Right ventricle myocardium inferior (tissue), 1 donor: ENCODE measurements at places on chromosomes 1 and 21. TPM values are rescaled to one million over a fixed set of nuclear protein-coding genes. Genes with fewer than 3 reads are reported as not detected.

DNA sequence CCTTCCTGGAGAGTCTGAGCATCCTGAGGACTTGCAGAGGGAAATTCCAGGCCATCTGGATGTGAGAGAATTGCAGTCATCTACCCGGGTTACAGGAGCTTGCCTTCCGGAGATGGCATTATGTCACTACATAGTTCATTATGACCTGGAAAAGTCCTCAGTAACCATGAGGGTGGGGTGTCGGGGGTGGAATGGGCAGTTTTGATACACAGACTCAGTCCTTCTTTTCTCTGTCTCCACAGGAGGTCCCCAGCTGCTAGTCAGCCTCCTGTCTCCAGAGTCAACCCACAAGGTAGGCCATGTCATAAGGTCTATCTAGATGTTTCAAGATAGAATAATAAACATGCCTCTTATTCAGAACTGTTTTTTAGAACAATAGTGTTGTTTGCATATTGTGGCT lies 268.2 kb upstream of the SGIP1 start:
- DNase-seq = no peak

- no peak for DNase-seq
These were observed 6.7 kb downstream of the PM20D1 start for GRCh38 chr1:205843036-205843859.

- no peak for DNase-seq
These were observed 26.2 kb upstream of the C1orf105 start for GRCh38 chr1:172394141-172394751.

- no peak for DNase-seq
These were observed 120.6 kb downstream of the LYPLAL1 start for GRCh38 chr1:219294251-219294650.

GRCh38 chr1:162580308-162580707 lies 18.8 kb downstream of the UAP1 start:
- no peak for DNase-seq

DNA sequence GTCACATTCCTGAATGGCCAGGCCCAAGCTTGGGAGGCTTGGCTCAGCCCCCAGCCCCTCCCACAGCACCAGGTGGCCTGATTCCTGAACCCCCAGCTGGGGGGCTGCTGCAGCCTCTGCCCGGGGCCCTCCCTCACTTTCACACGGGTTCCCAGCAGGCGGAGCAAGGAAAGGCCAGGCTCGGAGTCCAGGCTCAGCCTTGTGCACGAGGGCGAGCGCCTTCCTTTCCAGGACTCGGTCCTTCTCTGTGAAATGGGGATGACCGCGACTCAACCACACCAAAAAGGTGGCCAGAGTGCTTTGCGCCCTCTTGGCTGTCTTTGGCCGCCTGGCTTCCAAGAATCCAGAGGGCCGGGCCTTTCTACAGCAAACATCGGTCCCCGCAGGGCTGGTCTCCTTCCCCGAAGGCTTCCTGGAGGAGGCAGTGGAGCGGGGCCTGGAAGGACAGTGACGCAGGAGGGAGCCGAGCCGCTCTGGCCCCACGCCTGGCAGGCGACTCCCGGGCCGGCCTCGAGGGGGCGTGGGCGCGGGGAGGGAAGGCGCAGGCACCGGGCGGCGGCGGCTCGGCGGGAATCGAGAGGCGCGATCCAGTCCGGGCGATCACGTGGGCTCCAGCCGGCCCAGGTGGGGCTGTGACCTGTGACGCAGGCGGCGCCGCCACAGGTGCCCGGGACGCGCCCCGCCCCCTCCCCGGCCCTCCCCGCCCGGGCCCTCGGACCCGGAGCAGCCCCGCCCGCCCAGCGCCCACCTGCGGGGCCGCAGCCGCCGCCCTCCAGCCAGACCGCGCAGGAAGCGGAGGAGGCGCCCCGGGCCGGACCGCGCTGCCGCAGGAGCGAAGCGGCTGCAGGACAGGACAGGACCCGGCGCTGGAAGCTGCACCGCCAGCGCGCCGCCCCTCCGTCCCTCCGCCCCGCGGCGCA lies at the start of gene ARHGEF16:
Gene ARHGEF16, plus strand, starts transcription at position 775 of the 920 bp plus-strand sequence. CDS start 8,420 bp downstream, outside the sequence.
- peak; percentile 68 for DNase-seq

GRCh38 chr21:37128076-37128475 lies 55.0 kb downstream of the TTC3 start:
- no peak for DNase-seq

DNA sequence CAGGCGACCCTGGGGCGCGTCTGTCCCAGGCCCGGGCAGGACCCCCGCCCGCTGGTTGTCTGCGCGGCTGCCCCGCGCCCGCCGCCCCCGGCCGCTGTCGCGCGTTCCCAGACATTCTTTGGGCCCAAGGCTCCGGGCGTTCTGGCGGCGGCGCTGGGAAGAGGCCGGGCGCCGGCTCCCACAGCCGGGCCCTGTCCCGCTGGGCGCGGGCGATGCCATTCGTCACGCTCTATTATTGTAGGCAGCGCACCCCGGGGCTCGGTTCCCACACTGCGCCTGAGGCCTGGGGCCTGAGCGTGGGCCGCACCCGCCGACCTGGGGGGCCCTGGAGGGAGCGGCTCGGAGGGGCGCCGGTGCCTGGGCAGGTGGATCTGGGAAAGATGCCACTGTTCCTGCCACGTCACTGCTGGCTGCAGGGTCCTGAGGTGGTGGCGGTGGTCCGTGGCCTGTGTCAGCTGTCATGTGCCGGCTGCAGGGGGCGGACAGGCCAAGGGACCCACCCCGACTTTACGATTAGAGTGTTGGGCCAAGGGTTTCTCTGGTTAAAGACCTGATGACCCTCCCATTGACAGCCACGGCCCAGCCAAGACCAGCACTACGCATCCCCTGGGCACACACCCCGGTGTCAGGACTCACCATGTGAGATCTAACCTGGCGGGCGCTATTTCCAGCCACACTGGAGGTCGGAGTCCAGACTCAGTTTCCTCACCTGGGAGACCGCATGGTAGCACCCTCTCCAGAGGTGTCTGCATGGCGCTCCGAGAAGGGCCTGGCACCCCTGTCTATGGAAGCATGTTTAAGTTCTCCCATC lies 55.1 kb upstream of the ADARB1 start:
- DNase-seq = peak; percentile 72

GRCh38 chr1:112165375-112165774 lies 175.9 kb upstream of the KCND3 start:
- no peak for DNase-seq

DNA sequence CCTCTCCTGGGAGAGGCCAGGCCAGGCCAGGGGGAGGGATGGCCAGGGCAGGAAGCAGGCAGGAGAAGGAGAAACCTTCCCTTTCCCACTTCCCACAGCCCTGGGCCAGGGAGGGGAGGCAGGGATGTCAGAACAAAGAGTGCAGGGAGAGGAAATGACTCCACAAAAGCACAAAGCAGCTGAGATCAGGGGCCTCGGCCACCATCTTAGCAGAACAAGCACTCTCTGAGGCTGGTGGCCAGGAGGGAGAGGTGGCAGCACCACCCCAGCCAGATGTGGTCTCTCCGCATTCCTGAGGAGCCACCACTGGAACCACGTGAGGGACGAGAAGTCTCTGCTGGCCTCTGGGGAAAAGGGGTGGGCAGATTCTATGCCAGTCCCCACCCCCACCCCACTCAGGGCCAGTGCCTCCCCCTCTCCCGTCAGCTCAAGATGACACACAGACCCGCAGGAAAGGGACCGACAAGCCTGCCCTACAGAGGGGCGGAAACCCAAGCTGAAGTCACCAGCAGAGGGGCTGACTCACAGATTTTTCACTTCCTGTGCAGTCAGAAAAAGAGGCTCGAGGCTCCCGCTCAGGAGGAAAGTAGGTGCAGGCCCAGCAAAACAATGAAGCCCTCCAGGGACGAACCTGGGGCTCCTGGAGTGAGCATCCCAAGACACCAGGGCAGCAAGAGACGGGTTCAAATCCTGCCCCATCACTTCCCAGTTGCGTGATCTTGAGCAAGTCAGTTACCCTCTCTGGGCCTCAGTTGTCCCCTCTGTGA lies 24.1 kb upstream of the ALDH4A1 start:
- DNase-seq = peak; percentile 76

DNA sequence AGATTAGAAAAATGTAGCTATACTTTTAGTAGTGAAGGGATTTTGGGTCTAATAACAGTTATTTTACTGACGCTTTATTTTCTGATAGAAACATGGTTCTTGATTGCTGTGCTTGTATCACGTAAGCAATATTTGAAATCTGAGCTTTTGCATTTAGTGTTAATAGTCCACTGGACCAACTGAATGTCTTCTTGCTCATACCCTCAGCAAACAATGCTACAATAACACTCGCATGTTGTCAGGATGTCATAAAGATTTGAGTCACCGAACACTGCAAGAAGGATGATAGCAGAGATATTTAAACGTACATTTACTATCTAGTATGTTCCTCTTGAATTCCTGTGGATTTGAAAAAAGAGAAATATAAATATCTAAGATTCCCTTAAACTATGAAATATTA lies 7.5 kb downstream of the DYRK1A start:
- DNase-seq = no peak

GRCh38 chr1:81989524-81989923 lies 188.8 kb downstream of the ADGRL2 start:
- no peak for DNase-seq

DNA sequence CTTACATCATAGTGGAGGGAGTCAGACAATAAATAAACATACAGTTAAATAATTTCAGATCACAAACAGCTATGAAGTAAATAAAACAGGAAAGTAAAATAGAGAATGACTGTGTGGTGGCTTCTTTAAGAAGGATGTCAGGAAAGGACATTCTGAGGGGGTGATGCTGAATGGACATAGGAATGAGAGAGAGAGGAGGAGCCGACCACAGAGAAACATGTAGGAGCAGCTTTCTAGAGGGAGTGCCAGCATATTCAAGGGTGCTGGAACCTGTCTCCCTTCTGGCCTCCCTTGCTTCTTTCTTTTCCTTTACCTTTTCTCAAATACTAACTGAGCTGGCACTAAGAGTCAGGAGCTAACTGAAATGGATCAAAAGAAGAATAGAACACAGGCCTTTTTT lies 20.5 kb upstream of the BCL10 start:
- DNase-seq = no peak

GRCh38 chr1:169909499-169909898 lies 15.8 kb upstream of the SCYL3 start:
- DNase-seq = no peak

The KDM1A gene
- total RNA-seq = 31.7 TPM

The CFAP141 gene
- not detected for total RNA-seq

The DNAJC6 gene
- total RNA-seq = 2.0 TPM

The PPFIA4 gene
- 22.2 TPM for total RNA-seq

The TCEA3 gene
- total RNA-seq = 73.6 TPM

The MTHFR gene
- 34.1 TPM for total RNA-seq

The CD55 gene
- 68.9 TPM for total RNA-seq
